ENCODE measurements at places on chromosomes 1 and 21. TPM values are rescaled to one million over a fixed set of nuclear protein-coding genes. Genes with fewer than 3 reads are reported as not detected.

TMEM269 gene
- total RNA-seq, result not detected

LEFTY2 gene
- not detected for total RNA-seq

CFAP74 gene
- total RNA-seq, result 0.16 TPM

LAD1 gene
- total RNA-seq, result 26.7 TPM

CDK18 gene
- 11.7 TPM for total RNA-seq

CFAP141 gene
- total RNA-seq, result not detected

IL22RA1 gene
- total RNA-seq, result 1.8 TPM

GRCh38 chr1:94143173-94143808 lies 22.3 kb upstream of the ABCA4 start:
- H3K4me1 ChIP-seq, result no peaks in the 10 kb centered on the region
- H3K36me3 ChIP-seq, result no peaks in the 10 kb centered on the region
- DNase-seq, result no peak
- no peaks in the 10 kb centered on the region for H3K27me3 ChIP-seq
- no peak overlapping the region for H3K27ac ChIP-seq

GRCh38 chr1:79848316-79848715 lies 841.8 kb upstream of the ADGRL4 start:
- no peak overlapping the region for H3K27ac ChIP-seq
- H3K36me3 ChIP-seq, result no peaks in the 10 kb centered on the region
- DNase-seq, result no peak
- H3K27me3 ChIP-seq, result no peaks in the 10 kb centered on the region

- H3K27me3 ChIP-seq, result no peaks in the 10 kb centered on the region
- no peak for DNase-seq
- H3K4me1 ChIP-seq, result no peaks in the 10 kb centered on the region
- no peak overlapping the region for H3K27ac ChIP-seq
- H3K4me3 ChIP-seq, result no peak overlapping the region
These were observed 3.4 kb upstream of the ETS2 start for GRCh38 chr21:38802050-38803026.

GRCh38 chr1:101967871-101968270 lies 28.9 kb downstream of the OLFM3 start:
- no peaks in the 10 kb centered on the region for H3K4me1 ChIP-seq
- no peaks in the 10 kb centered on the region for H3K27me3 ChIP-seq
- H3K36me3 ChIP-seq, result no peaks in the 10 kb centered on the region
- H3K4me3 ChIP-seq, result no peak overlapping the region
- DNase-seq, result no peak

DNA sequence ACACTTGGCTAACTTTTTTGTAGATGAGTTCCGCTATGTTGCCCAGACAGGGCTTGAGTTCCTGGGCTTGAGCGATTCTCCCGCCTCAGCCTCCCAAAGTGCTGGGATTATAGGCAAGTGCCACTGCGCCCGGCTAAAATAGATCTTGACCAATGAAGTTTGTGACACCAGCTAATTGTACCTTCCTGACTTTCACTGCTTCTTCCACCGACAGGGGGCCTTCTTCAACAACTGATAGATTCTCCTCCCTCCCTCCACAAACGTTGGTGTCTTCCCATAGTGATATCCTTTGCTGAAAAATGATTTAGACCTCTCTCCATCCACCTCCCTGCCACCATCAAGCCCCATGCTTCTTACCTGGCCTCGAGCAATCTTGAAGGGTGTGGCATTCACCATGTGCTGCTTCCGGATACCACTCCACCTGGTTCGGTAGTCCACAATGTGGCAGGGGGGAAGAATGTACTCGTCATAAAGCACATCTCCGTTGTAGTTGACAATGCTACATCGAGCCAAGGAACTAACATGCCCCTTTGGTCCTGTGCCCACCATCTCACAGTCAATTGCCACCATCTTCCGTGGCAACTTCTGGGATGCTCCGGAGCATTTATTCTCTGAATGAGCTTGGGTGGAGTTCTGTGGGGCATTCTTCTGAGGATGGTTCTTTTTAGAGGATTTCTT lies 1.6 kb upstream of the METTL25B start:
- no peak overlapping the region for H3K4me3 ChIP-seq
- H3K27ac ChIP-seq, result no peak overlapping the region
- H3K27me3 ChIP-seq, result no peaks in the 10 kb centered on the region
- H3K36me3 ChIP-seq, result peaks cover 8% of the 10 kb centered on the region
- no peak for DNase-seq

DNA sequence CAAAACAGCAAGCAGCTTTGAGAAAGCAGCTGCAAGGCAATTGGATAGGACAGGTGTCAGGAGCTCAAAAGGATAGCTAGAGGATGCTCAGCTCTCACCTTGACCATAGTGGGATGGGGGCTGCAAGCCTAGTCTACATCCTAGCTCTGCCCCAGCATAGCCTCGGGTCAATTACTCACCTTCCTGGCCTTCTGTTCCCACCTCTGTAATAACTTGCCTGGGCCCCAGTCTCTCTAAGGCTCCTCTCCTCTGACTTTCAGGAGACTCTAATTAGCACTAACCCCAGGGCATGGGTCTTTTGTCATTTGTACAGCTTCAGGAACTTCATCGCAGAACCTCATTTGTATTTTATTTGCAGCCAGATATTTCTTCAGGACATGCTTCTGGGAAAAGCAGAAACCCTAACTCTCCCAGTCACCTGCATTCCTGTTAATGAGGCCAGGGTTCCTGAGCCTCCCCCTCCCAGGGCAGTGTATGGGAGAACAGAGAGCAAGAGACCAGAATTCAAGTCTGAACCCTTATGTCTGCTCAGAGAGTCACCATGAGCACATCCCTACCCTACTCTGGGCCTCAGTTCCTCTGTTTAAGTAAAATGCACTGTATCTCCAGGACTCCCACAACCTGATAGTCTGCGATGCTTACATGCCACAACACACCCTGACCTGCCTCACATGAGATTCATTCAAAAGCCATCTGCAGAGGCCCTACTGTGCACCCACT lies 108.1 kb downstream of the MATN1 start:
- no peak overlapping the region for H3K27ac ChIP-seq
- H3K4me1 ChIP-seq, result no peaks in the 10 kb centered on the region
- DNase-seq, result no peak

DNA sequence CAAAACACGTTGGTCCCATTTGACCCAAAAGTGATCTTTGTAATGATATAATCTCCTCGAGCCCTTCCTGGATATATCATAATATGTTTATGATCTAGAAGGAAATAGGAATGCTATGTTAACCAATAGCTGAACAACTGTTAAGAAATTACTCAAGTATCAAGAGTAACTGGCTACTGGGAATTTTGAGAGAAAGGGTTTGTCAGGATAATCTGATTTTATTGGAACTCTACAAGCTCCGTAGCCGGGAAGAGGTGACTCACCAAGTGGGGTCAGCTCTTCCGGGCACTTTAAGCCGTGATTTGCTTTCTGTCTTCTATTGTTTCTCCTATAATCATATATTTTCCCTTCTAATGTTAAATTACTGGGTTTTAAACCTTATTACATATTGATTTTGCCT lies 250.5 kb upstream of the POGK start:
- no peak overlapping the region for H3K4me3 ChIP-seq
- H3K4me1 ChIP-seq, result no peaks in the 10 kb centered on the region
- no peaks in the 10 kb centered on the region for H3K36me3 ChIP-seq
- H3K27me3 ChIP-seq, result no peaks in the 10 kb centered on the region
- H3K27ac ChIP-seq, result no peak overlapping the region
- DNase-seq, result no peak

DNA sequence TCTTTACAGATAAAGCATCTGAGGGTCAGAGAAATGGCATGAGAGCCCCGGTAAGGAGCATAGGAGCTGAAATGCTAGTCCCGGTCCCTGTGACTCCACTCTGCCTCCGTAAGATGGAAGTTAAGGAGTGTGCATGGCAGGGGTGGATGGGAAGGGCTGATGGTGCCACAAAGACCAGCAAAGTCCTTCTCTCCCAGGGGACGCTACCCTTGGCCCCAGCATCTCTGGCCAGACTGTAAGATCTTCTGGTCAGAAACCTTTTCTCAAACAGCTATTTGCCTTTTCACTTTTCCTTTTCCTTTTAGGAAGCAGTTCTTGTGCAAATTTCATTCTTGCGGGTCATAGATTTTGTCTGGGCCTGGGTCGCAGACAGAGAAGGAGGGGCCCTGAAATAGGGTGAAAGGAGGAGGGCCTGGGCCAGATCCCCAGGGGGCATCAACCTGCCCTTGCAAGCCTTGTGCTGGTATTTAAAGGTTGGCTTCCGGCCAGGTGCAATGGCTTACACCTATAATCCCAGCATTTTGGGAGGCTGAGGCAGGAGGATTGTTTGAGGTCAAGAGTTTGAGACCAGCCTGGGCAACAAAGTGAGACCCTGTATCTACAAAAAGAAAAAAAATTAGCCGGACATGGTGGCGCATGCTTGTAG lies 14.4 kb upstream of the EPS8L3 start:
- H3K27ac ChIP-seq, result no peak overlapping the region
- H3K36me3 ChIP-seq, result no peaks in the 10 kb centered on the region
- no peaks in the 10 kb centered on the region for H3K4me1 ChIP-seq
- peak; percentile 8 for DNase-seq
- no peaks in the 10 kb centered on the region for H3K27me3 ChIP-seq
- H3K4me3 ChIP-seq, result no peak overlapping the region

DNA sequence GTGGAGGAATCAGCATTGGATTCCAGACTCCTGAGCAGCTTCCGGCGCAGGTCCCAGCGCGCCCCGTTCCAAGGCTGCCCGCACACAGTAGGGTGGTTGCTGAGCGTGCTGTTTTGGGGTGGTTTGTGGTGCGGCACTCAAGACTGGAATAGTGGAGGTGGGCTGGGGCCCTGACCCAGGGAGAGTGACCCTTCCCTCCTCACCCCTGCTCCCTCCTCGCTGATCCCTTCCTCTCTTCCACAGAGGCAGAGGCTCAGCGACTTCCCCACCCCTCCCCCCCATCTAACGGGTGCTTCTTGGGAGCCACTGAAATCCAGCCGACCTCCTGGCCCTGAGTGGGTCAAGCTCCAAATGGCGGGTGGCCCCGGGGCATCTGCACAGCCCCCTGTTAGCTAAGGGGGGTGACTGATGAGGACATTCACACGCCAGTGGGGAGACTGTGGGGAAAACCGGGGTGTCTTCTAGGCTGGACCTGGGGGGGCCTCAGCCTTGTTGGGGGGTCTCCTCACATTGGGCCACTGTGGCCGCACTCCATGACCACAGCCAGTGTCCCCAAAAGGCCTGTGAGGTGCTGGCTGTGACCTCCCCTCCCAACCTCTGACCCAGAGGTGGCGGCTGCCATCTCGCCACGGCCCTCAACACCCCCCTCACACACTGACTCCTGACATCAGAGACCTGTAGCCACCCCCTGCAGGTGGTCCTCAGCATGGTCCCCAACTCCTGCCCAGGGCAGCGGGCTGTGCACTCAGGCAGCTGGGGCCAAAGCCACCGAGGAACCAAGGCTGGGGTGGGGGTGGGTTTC lies 3.9 kb upstream of the HES4 start:
- no peaks in the 10 kb centered on the region for H3K27me3 ChIP-seq
- H3K4me1 ChIP-seq, result peaks cover 17% of the 10 kb centered on the region
- DNase-seq, result no peak
- H3K36me3 ChIP-seq, result no peaks in the 10 kb centered on the region
- H3K4me3 ChIP-seq, result no peak overlapping the region

DNA sequence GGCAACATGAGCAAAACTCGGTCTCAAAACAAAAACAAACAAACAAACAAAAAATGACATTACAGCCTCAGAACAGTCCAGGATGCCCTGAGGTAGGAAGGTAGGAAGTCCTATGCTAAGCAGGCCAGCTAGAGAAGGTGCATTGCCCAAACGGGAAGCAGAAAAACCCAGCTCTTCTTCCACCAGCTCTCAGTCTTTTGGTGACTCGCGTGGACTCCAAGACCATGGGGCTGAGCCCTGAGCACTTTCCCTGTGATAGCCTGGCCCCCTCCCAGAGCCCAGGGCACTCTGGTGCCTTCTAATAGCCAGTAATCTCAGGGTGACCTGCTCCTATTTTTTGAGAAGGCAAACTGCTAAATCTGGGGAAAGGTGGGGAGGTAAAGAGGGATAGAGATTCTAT lies 16.1 kb downstream of the PHLDA3 start:
- H3K4me3 ChIP-seq, result no peak overlapping the region
- no peak for DNase-seq
- H3K36me3 ChIP-seq, result no peaks in the 10 kb centered on the region
- H3K27me3 ChIP-seq, result no peaks in the 10 kb centered on the region
- H3K27ac ChIP-seq, result no peak overlapping the region
- no peaks in the 10 kb centered on the region for H3K4me1 ChIP-seq

DNA sequence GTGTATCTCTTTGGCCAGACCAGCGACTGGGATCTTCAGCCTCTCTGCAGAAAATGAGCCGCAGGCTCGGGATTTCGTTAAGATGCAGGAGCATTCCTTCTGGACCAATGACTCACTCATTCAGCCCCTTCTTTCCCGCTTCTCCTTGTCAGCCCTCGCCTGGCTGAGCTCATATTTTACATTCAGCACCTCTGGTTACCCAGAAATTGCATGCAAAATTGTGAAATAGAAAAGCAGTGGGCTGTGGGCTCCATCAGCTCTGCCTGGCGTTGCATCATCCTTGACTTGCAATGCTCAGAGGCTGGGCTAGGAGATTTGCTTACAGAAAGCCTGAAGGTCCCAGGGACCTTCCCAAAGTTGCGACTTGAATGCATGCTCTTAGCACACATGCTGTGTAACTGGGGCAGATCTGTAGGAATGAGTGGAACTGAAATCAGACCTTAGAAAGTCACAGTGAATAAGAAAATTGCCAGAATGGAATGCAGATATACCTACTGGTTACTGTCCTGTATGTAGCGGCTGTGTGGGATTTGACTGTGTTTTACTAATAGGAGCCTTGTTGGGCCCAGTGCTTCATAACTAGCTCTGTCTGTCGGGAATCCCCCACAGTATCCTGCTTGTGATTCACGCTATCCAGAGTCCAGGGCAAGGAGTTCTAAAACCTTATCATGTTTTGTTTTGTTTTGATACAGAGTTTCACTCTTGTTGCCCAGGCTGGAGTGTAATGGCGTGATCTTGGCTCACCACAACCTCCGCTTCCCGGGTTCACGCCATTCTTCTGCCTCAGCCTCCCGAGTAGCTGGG lies 444.8 kb downstream of the KIF26B start:
- no peaks in the 10 kb centered on the region for H3K36me3 ChIP-seq
- H3K4me3 ChIP-seq, result no peak overlapping the region
- no peak overlapping the region for H3K27ac ChIP-seq
- no peak for DNase-seq

- H3K4me1 ChIP-seq, result peaks cover 12% of the 10 kb centered on the region
- H3K4me3 ChIP-seq, result no peak overlapping the region
- no peaks in the 10 kb centered on the region for H3K36me3 ChIP-seq
These were observed 63.2 kb downstream of the PRDM2 start for GRCh38 chr1:13763222-13763621.

GRCh38 chr1:150963321-150964163 lies 11.1 kb downstream of the CERS2 start:
- no peak overlapping the region for H3K27ac ChIP-seq
- H3K27me3 ChIP-seq, result no peaks in the 10 kb centered on the region
- H3K36me3 ChIP-seq, result peaks cover 25% of the 10 kb centered on the region

- no peaks in the 10 kb centered on the region for H3K27me3 ChIP-seq
- peak within 1 kb of the TSS; percentile 96 for H3K4me3 ChIP-seq
- H3K4me1 ChIP-seq, result no peaks in the 10 kb centered on the region
- DNase-seq, result peak; percentile 92
- peak within 1 kb of the TSS; percentile 100 for H3K27ac ChIP-seq
- H3K36me3 ChIP-seq, result no peaks in the 10 kb centered on the region
These were observed at the start of gene EFNA1 for GRCh38 chr1:155127105-155127966. Gene EFNA1 (plus strand): TSS chr1:155127876. CDS start chr1:155127978, 102 bp downstream.
